Activated CD8-positive, alpha-beta T cell treated with anti-CD3 and anti-CD28 coated beads for 36 hours (primary cell): ENCODE measurements at places on chromosomes 13 and 19.

GRCh38 chr13:90197722-90198121, 1149.8 kb upstream of the MIR17HG start:
- DNase-seq = no peak

GRCh38 chr13:35143123-35143522, 201.1 kb downstream of the NBEA start:
- no peak for DNase-seq

DNA sequence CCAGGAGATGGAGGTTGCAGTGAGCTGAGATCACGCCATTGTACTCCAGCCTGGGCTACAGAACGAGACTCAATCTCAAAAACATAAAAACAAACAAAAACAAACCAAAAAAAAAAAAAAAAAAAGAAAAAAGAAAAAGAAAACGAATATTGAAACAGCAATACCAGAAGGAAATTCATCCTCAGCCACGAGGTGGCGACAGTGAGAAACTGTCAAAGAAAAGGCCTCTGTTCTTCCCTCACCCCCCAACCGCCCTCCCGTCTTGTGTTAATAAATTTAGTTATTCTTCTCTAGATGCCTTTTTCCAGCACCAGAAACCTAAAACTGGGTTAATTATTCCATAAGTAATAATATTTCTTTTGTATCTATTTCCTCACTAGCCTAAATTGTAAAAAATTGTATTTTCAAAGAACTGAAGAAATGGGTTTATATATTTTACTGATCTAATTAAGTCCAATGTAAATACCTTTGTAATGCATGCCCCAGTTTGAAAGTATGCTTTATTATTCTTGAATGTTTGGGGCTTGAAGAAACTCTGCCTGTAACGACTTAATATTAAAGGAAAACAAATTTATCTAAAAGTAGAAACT, 38.6 kb downstream of the LIG4 start:
- DNase-seq = peak; percentile 80

DNA sequence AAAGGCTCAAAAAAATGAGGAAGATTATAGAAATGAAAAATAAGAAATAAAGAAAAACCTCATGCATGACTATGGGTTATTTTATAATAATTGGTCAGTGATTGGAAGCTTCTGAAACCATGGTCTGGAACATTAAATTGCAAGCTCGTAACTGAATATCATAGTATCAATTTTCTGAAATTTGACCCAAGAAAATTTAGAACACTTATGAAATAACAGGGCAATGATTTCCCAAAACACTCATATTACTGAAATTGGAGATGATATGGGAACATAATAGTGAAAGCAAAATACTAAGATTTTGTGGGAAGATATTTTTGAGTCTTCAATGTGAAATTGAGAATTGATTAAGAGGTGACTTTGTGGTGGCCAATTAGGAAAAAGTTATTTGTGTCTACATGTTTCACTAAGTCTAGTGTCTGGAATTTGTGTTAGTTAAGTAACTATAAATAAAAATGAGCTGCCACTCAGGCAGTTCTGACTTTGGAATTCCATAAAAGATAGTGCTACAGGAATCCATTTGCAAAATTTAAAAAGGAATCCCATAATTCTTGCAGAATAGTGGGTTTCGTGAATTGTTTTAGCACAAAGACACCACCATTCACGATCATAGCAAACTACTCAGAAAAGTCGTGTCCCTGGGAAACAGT, 603.0 kb downstream of the LMO7 start:
- DNase-seq = no peak

DNA sequence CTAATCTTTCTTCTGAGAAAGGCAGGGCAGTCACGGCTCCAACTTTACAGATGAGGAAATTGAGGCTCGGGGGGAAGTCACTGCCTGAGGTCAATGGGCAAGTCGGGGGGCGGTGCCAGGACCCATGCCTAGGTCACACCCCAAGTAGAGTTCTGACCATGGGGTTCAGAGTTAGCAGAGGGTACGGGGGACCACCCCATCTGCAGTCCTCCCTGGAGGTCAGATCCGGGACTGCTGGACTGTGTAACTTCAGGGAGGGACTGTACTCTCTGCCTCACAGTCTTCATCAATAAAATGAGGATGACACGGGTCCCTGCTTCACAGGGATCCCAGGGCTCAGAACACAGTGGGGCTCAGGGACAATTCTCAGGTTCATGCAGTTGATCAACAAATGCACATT, 7.7 kb downstream of the SLC5A5 start:
- no peak for DNase-seq

DNA sequence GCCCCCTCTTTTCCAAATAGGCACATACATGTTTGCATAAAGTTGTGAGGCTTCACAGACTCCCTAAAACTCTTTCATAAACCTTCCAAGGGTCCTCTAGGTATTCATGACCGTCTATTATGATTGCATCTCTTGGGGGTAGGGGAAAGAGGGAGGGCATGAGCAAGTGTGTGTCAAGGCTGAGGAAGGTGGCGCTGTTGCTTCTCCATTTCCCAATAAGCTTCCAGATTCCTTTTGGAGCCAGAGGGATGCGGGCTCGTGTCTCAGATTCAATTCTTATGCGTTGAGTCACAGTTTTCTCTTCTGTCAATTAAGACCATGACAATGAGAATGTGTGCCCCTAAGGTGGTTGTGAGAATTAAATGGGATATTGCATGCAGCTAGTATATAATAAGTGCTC, 51.0 kb upstream of the CYP2A7 start:
- no peak for DNase-seq

DNA sequence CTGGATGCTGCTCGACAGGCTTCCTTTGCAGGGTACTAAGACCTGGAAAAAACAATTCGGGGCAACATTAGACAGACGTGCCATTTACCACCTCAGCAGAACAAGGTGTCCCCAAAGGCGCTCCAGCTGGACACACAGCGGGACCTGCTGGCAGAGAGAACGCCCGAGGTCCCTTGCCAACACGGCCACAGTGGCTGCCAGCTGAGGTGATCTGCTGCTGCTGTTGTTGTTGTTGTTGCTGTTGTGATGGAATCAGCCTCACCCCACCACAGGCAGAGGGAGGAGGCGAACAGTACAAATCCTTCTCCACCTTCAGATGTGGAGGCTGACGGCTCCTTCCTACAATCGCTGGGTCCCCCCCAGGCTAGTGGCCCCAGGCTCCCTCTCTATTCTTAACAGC, 25.2 kb downstream of the ANKRD27 start:
- no peak for DNase-seq

GRCh38 chr13:62512194-62513141, 1096.8 kb upstream of the PCDH20 start:
- DNase-seq = peak; percentile 20

DNA sequence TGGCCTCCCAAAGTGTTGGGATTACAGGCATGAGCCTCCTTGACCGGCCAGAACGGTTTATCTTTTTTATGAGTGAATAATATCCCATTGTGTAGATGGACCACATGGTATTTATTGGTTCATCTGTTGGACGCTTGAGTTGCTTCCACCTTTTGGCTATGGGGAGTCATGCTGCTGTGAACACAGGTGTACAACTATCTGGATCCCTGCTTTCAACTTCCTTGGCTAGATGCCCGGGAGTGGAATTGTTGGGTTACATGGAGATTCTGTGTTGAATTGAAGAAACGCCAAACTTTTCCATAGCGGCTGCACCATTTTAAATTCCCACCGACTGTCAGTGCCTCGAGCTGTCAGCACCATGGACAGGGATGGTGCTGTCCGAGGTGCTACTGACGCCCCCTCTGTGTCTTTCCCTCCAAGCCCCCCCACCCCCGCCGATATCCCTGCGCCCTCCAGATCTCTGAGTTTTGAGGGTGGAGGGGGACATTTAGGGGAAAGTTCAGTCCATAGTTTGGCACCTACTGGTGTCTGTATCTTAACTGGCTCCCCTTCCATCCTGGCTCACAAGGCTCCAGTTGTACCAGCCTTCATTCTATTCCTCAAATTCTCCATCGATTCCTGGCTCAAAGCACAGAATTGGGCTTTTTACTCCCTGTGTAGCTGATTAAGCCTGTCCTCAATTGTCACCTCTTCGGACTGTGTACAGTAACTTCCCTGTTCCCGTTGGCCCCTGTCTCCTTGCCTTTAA, 27.3 kb downstream of the PNPLA6 start:
- DNase-seq = peak; percentile 28

GRCh38 chr19:1465191-1466016, 13.6 kb downstream of the C19orf25 start:
- DNase-seq = peak; percentile 56

- no peak for DNase-seq
Measured at GRCh38 chr19:30355586-30355985, 16.6 kb upstream of the ZNF536 start.

DNA sequence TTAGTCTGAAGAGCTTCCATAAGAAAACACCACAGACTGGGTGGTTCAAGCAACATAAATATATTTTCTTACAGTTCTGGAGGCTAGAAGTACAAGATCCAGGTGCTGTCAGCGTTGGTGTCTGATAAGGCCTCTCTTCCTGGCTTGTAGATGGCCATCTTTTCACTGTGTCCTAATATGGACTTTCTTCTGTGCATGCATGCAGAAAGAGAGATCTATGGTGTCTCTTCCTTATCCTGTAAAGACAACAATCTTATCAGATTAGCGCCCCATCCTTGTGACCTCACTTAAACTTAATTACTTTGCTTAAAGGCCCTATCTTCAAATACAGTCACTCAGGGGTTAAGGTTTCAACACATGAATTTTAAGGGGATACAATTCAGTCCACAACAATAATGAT, 14.1 kb upstream of the NDFIP2 start:
- no peak for DNase-seq

DNA sequence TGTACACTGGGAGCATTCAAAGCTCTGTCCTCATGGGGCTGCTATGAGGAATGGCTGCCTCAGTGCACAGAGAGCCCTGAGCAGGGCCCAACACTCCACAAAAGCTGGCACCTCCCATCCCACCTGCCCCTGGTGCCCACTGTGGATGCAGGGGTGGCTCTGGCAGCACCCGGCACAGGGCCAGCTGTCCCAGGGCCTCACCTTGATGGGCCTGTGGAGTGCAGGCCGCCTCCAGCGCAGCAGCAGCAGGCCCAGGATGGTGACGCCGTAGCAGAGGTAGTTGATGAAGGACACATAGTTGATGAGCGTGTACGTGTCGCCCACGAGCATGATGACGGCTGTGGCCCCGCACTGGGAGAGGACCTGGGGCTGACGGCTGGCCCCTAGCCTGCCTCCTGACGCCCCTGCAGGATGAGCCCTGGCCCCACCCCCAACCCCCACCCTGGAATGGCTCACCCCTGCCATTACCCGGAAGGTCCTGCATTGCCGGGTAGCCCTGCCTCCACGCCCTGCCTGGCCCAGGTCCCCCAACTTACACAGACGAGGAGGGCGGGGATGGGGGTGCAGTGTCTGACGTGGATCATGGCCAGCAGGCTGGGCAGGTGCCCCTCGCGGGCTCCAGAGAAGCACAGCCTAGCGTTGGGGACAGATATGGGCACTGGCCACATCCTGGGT, 15.2 kb downstream of the SLC7A10 start:
- DNase-seq = no peak

GRCh38 chr13:51154029-51154555, 43.0 kb upstream of the C13orf42 start:
- no peak for DNase-seq

GRCh38 chr13:51764184-51765141, 39.5 kb downstream of the DHRS12 start:
- peak; percentile 85 for DNase-seq

GRCh38 chr19:43455321-43456113, 9.9 kb downstream of the LYPD3 start:
- no peak for DNase-seq

GRCh38 chr13:62014299-62014698, 598.6 kb upstream of the PCDH20 start:
- DNase-seq = no peak

- no peak for DNase-seq
Measured at GRCh38 chr19:2494084-2494446, 18.1 kb downstream of the GADD45B start.

DNA sequence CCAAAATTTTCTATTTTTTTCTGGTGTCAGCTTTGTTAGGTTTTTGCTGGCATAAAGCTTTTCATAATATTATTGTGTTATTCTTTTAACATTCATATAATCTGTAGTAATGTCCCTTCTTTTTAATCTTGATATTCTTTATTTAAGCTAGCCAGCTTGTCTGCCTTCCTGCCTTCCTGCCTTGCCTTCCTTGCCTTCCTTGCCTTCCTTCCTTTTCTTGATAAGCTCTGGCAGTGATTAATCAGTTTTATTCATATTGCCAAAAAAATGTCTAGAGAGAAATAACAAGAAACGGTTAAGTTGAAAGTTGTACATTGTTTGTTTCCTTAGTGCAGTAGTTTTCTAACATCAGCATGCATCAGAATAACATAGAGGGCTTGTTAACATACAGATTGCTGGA, 257.5 kb downstream of the MAB21L1 start:
- no peak for DNase-seq

GRCh38 chr13:54775501-54776191, 1747.0 kb downstream of the OLFM4 start:
- DNase-seq = no peak

DNA sequence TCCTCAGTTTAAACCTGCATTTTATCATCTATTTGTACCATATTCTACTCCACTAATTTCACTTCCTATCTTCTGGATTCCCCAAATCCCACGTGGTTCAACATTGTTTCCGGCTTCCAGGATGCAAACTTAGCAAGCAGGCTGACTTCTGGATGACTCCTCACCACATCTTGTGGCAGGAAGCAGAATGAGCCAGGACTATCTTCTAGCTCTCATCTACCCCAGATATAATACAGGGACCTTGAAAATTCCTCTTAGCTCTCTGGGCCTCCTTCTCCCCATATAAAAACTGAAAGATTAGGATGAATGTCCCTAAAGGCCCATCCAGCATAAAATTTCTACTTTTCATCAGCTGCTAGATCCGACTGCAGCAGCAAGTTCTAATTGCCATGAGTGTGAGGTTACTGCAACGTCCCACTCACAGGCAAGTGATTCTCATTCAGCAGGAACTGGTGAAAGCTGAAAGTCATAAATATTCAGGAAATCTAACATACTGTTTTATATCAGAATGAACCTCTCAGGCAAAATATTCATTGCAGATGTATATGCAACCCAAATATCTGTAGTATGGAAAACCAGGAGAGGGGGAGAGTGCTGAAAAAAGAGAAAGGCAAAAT, 93.4 kb downstream of the KCTD12 start:
- DNase-seq = no peak

DNA sequence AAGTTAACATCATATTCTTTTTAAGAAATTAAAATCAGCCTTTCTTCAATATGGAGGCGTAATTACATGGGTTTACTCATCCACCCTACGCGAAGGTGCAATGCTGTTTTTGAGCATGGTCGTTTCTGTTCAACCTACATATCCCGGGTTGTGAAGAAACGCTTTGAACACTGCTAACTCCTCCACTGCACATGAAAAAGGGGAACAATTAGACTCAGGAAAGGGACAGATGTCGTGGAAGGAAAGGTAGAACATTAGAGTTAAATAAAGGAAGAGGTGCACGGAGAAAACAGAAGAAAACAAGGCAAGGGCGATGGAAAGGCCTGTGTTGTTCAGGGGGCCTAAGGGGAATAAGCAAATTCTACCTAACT, 4.1 kb downstream of the ZIC5 start:
- no peak for DNase-seq

GRCh38 chr13:113851826-113852535, 11.9 kb downstream of the GAS6 start:
- DNase-seq = no peak
